EH (cell line): ENCODE measurements at places on chromosomes 2 and 18.
A peak's percentile ranks its signal among the peaks of the same experiment; 100 is the strongest.

DNA sequence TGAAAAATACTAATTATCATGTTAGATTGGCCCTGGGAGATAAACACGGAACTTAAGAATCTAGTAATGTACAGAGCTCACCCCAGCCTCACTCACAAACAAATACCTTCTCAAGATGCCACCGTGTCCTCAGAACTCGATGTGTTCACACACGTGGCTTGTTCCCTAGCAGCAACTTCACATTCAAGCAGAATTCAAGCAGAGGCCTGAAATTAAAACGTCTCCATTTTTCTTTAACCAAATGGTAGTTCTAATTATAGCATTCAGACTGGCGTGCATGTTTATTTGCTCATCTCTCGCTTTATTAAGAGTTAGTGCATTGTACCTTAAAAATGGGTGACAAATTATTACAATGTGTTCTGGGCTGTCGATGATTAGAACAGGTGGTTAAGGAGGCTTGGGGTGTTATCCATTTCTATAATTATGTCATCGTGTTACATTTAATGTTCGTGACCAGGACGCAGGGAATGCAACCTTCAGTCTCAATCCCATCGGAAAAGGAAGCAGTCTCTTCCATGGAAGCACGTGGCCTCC is 57.3 kb upstream of the SLC66A3 start:
- no peak for DNase-seq

DNA sequence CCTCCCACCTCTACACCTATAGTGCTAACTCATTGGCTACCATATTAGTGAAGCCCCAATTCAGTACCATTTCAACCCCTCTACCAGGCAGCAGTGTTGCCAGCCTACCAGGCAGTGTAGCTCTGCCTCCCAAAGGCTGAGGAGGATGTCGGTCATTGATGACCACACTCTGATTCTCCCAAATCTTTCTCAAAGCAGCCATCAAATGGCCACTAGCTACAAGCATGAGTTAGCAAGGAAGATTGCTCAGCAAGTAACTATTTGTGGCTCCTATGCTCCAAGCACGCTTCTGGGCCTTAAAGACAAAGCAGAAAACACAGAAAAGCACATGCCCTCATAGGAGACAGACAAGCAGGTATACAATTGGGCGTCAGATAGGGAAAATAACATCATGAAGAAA is 42.7 kb upstream of the AFF3 start:
- peak; percentile 44 for DNase-seq

DNA sequence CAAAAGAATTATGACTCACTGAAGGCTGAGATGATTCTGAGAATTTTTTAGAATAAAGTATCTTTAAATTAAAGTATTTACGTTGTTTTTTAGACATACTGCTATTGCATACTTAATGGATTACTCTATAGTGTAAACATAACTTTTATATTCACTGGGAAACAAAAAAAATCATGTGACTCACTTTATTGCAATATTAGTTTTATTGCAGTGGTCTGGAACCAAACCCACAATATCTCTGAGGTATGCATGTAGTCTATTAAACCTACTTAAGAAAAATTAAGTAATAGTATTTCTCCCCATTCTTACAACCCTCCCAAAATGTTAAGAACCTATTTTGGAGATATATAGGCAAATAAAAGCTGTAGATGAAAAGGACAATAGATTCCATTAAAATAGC is 142.9 kb upstream of the ZNF521 start:
- peak; percentile 3 for DNase-seq

- DNase-seq: no peak
These were observed 436.2 kb upstream of the NXPH2 start for GRCh38 chr2:139216435-139216834.

- DNase-seq: no peak
These were observed 104.3 kb downstream of the SP100 start for GRCh38 chr2:230520061-230520874.

- no peak for DNase-seq
These were observed 313.8 kb downstream of the RIT2 start for GRCh38 chr18:42801706-42802105.

GRCh38 chr2:111121028-111121827 is 514 bp downstream of the BCL2L11 start:
- peak; percentile 45 for DNase-seq

DNA sequence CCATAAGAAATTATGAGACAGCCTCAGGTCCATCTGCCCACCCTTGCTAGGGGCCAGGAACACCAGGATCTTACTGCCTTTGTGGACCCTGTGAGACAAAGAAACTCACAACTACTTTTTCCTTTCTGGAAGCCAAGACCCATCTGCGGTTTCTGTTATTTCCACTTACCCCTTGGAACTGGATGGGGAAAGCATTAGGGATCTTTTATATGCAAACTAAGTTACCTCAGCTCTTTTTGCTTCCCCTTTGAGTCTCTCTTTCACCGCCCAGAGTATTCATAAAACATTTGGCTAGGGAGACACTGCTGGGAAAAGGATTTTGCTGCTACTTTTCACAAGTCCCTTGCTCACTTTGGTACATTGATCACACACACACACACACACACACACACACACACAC is 95.7 kb downstream of the ZNF385B start:
- no peak for DNase-seq

- DNase-seq: peak; percentile 98
These were observed 18.9 kb upstream of the IL1R2 start for GRCh38 chr2:101972621-101973434.

DNA sequence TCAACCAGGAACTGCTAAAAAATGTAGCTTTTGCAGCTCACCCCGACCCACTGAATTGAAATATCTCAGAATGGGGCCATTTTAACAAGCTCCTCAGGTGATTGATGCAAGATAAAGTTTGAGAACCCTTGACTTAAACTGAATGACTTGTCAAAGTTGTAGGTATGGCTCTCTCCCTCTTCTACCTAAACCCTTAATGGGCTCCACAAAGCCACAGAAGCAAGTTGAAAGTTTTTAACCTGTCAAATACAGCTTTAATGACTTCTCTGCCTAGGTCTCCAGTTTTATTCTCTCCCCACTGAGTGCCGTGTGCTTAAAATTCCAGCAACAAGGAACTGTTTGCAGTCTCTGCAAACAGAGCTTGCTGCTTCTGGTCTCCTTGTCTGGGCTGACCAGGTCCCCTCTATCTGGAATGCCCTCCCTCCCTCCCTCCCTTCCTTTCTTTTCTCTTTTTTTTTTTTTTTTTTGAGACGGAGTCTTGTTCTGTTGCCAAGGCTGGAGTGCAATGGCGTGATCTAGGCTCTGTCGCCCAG is 19.7 kb upstream of the RNF125 start:
- no peak for DNase-seq

DNA sequence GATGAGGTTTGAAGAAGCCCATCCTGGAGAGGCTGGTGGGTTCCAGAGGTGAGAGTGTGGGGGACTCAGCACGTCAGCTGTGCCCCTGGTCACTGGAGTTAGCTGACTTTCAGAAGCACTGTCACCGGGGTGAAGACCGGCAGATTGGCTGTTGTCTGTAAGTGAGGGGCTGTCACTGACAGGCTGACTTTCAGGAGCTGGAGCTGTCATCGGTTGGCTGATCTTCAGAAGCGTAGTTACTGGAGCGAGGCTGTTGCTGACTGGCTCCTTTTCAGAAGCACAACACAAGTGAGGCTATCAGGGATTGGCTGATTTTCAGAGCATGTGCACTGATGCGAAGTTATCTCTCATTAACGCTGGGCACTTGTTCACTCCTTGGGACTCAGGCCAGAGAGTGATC is 738.4 kb upstream of the ID2 start:
- no peak for DNase-seq

DNA sequence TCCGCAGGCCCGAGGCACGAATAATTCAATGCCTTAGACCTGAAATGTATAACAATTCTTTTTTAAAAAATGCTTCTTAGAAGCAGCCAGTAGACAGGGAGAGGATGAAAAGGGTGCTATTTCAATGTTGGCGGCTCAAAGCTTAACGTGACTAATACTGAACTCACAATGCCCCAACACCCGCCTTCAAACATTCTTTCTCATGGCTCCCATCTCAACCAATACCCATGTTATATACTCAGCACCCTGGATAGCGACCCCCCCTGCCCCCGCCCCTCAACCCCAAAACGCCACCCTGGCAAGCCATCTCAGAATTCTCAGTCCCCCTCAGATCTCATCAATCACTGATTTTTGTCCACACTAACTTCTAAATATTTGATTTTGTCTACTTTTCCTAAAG is 4.4 kb downstream of the FBXO41 start:
- no peak for DNase-seq

- no peak for DNase-seq
These were observed 127.7 kb downstream of the DOK6 start for GRCh38 chr18:69528435-69528834.
